Upper lobe of right lung (tissue), 1 donor: ENCODE measurements at places on chromosomes 2 and 18. TPM values are rescaled to one million over a fixed set of nuclear protein-coding genes. Genes with fewer than 3 reads are reported as not detected.

The NMUR1 gene
- 5.8 TPM for total RNA-seq

The RGPD6 gene
- 15.1 TPM for total RNA-seq

The SH3RF3 gene
- 7.4 TPM for total RNA-seq

The CD207 gene
- total RNA-seq: 3.6 TPM

The HOXD8 gene
- total RNA-seq: 2.6 TPM

The FBXO15 gene
- 0.81 TPM for total RNA-seq

- DNase-seq: no peak
These were observed 997.0 kb upstream of the ACVR2A start for GRCh38 chr2:146847846-146848245.

- no peak for DNase-seq
These were observed 368.7 kb downstream of the CDH19 start for GRCh38 chr18:66235206-66235605.

GRCh38 chr2:223993634-223994232 is 36.5 kb downstream of the MRPL44 start:
- no peak for DNase-seq

DNA sequence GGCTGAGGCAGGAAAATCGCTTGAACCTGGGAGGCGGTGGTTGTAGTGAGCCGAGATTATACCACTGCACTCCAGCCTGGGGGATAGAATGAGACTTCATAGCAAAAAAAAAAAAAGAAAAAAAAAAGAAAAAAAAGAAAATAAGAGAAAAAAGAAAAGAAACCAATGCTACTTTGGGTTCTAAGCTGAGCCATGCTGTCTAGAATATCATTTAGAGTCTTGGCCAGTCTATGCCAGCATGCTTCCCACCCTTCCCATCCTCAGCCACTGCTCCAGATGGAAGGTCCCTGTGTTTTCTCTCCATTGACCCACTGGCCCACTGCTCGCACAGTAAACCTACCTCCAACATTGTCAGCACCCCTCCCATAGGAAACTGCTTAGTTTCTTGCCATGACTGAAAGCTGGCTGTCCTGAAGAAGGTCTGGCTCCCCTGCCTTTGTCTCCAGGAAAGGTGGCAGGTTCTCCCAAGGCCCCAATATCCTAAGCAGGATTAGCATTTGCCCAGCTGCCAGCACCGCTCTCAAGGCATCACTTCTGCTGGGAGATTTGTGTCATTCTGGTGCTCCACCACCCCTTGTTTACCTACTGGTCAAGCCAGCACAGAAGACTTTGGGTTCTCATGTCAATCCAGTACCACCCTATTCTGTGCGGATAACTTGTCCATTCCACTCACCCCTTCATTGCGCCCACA is 47.3 kb upstream of the PAPOLG start:
- DNase-seq: no peak

DNA sequence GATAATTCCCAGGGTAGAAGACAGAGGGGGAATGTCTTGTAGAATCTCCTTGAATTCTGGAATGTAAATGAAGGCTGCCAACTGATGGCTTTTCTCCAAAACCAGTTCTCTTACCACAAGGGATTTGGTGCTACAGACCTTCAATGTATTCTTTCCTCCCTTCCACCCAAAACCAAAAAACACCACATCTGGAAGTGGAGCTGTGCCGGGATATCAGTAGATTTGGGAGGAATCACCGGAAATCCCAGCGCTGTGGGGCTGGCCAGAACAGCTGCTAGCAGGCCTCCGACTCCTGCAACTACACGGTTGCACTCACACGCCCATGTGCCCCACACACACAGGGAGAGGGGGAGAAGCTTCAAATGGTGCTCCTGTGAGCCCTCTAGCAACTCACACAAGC is 45.7 kb downstream of the RPL31 start:
- no peak for DNase-seq

- peak; percentile 78 for DNase-seq
These were observed 117.6 kb downstream of the SMAD7 start for GRCh38 chr18:48832938-48833700.

DNA sequence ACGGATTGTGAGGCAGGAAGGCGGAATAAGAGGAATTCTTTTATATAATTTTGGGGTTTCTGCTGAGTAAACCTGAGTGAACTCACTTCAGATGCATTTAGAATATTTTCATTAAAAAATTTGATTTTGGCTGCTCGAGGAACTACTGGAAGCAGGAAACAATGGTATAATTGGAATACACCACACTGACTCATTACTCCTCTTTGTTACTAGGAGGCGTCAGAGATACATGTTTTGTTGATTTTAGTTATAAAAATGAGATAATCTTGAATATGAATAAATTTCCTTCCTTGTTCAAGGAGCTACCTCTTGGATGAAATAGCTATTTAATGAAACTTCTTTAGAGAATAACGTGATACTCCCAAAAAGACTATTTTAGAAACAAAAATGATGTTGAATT is 97.4 kb downstream of the ANKRD36 start:
- DNase-seq: no peak

- DNase-seq: no peak
These were observed 615 bp upstream of the CCNT2 start for GRCh38 chr2:134917888-134918525.
